ENCODE measurements at places on chromosomes 16 and 17. TPM values are rescaled to one million over a fixed set of nuclear protein-coding genes. Genes with fewer than 3 reads are reported as not detected.

GRCh38 chr16:49365711-49366509, 7.7 kb upstream of the C16orf78 start:
- no peak for DNase-seq

DNA sequence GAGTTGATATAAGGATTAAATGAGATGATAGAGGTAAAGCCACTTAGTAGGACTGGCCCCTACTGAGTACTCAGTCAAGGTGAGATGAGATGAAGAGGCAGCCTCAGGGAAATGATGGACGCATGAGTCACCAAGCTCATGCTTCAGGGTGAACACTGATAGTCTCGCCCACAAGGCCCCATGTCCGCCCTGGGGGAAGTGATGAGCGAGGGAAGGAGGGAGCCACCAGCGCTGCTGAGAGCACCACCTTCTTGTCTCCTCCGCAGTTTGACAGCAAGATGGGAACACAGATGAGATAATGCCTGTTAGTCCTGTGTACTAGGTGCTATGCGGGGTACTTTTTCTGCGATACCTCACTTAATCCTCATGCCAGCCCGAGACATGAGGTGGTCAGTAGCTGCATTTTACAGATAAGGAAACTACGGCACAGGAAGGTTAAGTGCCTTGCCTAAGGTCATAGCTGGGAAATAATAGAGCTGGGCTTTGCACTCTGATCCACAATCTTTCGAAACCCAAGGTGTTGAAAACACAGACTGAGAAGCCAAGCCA, 383.0 kb downstream of the CPPED1 start:
- no peak for DNase-seq

GRCh38 chr17:9120471-9120870, 99.2 kb downstream of the NTN1 start:
- no peak for DNase-seq

GRCh38 chr17:35584061-35584460, 3.1 kb upstream of the AP2B1 start:
- DNase-seq, result no peak

- DNase-seq, result no peak
These were observed at the start of gene ABR for GRCh38 chr17:1179818-1180742. Gene ABR, minus strand, starts transcription at chr17:1179981. Its CDS starts 254 bp downstream, at chr17:1179727.

DNA sequence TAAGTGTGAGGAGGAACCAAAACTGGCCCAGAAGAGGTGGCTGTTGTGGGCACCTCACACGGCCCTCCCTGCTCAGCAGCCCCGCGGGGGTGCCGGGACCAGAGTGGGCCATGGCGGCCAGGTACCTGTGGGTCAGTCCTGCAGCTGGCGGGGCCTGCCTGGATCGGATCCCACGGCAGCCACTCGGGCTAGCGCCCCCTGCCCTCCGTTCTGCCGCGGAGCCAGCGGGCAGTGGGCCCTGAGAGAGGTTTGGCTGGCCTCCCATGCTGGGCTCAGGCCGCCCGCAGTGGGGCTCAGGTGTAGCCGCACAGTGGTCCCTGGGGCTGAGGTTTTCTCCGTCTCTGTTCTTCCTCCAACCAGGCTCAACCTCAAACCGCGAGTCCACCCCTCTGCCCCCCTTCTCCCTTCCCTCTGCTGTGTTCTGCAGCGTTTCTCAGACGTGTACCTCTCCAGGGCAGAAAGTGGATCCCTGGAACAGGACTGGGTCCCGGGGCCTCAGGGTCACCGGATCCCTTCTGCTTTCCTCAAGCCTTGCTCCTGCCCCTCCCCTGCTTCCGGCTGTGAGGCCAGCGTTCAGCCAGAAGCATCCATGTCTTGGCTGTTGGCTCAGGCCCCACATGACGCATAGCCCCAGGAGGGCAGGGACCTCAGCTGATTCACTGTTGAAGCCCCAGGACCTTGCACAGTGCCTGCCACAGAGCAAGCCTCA, 28.6 kb upstream of the ITGA3 start:
- DNase-seq, result peak; percentile 38

DNA sequence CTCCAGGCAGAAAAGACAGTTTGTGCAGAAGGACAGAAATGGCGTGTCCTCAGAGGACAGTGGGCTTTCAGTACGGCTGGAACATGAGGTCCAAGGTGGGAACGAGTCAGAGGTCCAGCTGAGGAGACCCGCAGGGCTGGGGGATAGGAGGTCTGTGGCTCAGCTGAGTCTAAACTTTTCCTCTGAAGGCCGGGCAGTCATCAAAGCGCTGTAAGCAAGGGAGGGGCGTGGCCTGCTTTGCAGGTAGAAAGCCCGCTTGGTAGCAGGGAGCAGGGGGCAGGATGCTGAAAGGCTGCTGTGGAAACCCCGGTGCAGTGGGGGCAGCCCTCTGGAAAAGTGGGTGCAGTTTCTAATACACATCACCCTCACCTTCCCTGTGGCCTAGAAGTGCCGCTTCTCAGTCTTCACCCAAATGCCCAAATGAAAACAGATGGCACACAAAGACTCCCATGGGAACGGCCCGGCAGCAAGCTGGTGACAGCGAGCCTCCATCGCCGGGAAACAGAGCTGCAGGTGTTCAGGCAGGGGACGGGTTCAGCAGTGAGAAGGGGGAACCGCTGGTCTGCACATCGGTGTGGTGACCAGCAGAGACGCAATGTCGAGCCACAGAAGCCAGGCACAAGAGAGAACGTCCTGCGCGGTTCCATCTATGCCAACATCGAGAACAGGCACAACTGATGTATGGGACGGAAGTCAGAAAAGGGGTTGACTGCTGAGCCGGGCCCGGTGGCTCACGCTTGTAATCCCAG, 12.2 kb upstream of the OSGIN1 start:
- no peak for DNase-seq

GRCh38 chr17:57342963-57343589, 86.8 kb downstream of the MSI2 start:
- no peak for DNase-seq

GRCh38 chr17:73043686-73044581, 48.6 kb downstream of the SLC39A11 start:
- no peak for DNase-seq

GRCh38 chr17:78544881-78545755, 32.1 kb downstream of the DNAH17 start:
- no peak for DNase-seq

- DNase-seq, result peak; percentile 98
These were observed 15.8 kb upstream of the EEF2K start for GRCh38 chr16:22190081-22190775.

DNA sequence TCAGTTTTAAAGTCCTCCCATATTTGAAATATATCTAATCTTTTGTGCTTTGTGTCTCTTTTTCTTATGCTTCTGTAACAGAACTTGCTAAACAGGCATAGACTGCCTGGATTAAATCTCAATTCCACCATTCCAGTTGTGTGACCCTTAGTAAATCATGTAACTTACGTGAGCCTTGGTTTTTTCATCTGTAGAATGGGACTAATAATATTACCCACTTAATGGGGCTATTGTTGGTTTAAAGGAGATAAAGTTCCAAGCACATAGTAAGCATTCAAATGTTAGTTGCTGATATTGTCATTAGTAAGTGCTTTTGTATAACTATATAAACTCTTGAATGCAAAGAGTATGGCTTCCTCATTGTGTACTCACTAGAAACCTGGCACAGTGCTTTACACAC, 5.9 kb upstream of the VWA3A start:
- DNase-seq, result no peak

DNA sequence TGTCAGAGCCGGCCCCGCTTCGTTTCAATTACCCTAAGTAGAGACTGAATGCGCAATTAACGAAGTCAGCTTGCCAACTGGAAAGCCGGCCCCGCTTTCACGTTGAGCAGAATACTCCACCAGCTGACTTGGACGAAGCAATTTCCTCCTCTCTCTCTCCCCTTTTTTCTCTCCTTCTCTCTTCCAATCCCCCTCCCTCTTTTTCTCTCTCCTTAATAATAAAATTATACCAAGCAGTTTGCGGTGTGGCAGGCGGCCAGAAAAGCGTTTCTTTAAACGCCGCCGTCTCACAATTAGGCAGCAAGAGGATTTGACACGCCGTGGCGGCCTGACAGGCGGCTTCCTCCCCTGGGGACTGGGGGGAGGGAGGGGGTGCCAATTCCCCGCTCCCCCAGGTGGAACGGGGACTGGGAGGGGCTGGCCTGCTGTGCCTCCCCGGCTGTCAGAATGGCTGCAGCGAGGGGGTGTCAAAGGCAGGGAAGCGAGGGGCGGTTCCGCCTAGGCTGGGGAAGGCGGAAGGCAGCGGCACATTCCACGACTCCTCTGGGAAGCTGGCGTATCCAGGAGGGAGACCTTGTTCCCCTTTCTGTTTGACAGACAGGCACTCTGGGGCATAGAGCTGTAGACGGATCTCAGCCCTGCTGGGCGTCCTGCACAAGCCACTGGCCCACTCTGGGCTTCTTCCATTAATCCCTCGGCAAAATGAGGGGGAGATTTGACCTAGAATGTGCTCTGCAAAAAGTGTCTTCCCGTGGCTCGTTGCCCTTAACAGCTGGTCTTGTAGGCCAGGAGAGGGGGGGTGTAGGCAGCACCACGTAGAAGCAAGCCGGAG, 52.7 kb downstream of the SREBF1 start:
- DNase-seq, result peak; percentile 67

DNA sequence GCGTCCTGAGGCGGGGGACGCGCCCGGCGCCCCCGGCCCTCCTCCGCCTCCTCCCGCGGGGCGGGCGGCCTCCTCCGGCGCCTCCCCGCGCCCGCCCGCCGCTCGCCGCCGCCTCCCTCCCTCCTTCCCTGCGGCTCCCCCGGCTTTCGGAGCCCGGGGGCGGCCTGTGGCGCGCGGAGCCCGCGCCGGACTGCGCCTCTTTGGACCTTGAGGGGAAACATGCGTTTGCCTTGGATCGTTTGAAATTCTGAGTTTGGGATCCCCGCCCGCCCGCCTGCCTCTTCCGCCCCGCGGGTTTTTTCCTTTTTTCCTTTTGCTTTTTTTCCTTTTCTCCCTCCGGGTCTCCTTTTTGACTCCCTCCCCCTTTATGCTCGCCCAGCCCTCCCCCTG, 390 bp downstream of the ZNRF1 start:
- peak; percentile 57 for DNase-seq

GRCh38 chr16:56094231-56094630, 97.1 kb upstream of the GNAO1 start:
- DNase-seq, result no peak

DNA sequence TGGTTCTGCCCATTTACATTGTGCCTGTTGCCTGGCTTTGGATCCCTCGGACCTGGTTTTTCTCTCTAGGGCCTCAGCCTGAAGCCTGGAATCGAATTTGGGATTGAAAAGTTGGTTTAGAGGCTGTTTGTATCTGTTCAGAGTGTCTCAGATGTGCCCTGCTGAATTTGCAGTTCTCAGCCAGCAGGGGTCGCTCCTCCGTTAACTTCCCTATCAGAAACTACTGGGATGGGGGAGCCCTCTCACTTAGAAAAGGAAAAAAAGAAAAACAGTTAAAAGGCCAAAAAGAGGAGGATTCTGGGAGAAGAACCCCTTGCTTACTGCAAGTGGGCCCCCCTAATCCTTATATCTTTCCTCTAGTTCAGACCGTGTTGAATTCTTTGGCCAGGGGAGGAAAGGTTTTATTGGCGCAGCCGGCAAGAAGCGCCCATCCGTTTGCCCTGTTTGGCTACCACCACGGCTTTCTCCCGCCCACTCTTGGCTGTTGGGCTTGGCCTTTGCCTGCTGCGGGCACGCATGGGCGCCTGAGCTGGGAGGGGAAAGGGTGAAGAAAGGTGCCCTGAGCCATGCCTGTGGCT, 8.7 kb downstream of the FZD2 start:
- DNase-seq, result no peak

DNA sequence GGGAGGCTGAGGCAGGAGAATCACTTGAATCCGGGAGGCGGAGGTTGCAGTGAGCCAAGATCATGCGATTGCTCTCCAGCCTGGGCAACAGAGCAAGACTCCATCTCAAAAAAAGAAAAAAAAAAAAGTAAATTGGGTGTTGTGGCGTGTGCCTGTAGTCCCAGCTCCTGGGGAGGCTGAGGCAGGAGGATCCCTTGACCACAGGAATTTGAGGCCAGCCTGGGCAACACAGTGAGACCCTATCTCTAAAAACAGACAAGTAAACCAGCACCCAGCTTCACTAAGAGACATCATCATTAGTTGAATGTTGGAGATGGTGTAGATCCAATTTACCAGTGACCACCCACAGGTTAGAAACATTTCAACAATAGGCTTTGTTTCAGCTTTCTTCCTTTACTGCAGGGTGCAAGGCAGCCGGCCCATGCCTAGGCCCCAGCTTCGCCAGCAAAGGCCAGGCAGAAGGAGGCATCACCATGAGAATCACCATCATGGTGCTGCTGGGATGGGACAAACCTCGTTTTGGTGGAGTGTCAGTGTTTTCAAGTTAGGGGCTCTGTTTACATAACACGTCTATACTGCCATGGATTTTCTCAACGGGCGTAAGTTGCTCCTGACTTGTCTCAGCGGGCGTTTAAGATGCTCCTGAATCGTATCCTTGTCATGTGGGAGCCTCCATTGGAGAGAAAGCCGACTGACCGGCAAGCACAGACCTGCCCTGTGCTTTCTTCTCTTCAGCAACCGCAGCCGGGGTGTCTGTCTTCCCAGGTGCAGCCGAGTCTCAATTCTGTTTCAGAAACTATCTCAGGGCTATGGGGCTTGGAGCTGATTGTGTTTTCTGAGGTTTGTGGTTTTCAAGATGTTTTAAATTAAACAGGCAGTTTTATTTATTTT, 7.3 kb downstream of the TCF25 start:
- DNase-seq, result no peak

- no peak for DNase-seq
These were observed 11.4 kb upstream of the SLC38A10 start for GRCh38 chr17:81306491-81306890.

DNA sequence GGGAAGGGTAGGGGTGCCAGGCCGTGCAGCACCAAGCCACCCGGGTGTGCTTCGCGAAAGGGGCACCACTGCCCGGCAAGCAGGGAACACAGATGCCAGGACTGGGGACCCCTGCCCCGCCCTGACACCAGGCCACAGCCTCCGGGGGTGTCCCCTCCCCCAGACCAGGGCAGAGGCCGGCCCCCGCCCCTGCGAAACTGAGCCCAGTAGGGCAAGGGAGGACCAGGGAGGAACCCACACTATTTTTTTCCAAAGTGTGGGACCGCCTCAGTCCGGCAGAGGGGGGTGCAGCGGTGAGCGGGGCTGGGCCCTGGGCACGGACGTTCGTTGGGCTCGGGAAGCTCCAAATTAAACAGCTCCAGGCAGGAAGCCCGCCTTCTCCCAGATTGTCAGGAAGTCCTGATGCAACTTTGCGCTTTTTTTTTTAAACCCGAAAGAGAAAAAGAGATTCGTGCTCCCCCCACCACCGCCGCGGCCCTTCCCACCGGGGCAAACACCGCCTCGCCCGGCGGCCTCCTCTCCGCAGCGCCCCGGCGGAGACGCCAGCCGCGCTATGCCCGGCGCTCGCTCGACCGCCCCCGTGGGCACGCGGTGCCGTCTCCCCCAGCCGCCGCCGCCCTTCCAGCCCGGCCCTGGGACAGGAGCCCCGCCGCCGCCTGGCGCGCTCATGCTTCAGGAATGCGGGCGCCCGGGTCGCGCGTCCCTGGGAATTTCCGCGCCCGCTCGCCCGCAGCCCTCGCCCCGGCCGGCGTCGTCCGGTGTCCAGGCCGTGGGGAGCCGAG, 755 bp downstream of the PIEZO1 start:
- DNase-seq, result peak; percentile 71

GRCh38 chr17:37300683-37301082, 75.1 kb upstream of the C17orf78 start:
- DNase-seq, result no peak

- DNase-seq, result no peak
These were observed 145.3 kb downstream of the FOXL1 start for GRCh38 chr16:86723689-86724088.

Gene PRSS33
- not detected for polyA plus RNA-seq

Gene MMP2
- 404 TPM for polyA plus RNA-seq

Gene CNGB1
- polyA plus RNA-seq, result not detected

All from hindlimb muscle (tissue), 1 donor.